ENCODE measurements at places on chromosomes 7 and 10.
A peak's percentile ranks its signal among the peaks of the same experiment; 100 is the strongest.

DNA sequence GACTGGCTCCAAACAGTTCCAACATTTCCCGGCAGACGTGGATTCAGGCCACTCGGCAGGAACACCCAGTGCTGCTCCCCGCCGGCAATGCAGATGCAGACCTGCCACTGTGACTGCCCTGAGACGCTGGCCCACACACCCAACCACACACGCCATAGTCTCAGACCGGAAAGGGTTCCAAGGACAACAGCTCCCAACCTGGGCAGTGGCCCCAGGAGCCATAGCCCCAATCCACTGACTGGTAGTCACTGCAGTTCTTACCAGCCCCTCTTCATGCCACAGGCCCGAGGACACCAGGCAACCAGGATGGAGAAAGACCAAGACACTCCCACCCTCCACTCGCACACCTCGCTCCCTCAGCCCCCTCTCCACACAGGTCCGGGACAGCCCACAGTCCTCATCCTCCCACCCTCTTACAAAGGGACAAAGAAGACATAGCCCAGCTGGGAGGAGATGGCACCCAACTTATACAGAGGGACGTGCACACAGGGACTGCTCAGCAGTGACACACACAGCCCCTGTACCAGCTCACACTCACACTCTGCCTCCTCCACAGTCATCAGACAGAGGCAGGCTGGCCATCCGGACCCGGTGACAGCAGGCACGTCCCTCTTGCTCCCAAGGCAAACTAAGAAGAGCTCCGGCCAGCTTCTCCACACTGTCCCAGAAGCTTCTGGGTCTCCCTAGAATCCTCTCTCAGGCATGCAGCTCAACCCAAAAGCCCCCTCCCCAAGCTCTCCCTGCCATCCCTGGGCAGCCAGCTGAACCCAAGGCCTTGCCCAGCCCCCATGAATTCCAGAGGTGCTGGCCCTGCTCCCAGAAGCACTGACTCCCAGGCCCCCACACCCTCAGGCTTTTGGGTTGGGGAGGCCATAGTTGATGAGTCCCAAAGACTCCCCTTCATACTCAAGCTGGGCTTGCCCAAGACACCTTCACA, 24.8 kb downstream of the KCNH2 start:
- no peak for DNase-seq

- no peak for DNase-seq
Measured at GRCh38 chr10:89783406-89783805, 82.0 kb downstream of the KIF20B start.

- DNase-seq: no peak
Measured at GRCh38 chr7:121874298-121874697, 1.3 kb downstream of the PTPRZ1 start.

DNA sequence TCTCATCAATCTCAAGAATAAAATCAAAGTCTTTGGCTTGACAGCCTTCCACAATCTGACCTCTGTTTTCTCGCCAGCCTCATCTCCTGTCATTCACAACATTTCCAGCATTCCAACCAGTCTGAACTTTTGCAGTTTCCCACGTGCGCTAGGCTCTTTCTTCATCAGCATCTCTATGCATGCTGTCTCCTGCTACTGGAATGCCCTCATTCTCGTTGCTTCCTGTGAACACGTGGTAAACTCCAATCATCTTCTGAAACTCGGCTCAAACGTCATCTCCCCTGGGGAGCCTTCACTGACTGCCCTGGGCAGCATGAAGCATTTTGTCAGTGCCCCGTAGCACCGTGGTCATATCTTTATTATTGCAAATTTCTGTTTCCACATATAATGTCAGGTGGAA, 12.2 kb upstream of the RSBN1L start:
- DNase-seq: peak; percentile 85

DNA sequence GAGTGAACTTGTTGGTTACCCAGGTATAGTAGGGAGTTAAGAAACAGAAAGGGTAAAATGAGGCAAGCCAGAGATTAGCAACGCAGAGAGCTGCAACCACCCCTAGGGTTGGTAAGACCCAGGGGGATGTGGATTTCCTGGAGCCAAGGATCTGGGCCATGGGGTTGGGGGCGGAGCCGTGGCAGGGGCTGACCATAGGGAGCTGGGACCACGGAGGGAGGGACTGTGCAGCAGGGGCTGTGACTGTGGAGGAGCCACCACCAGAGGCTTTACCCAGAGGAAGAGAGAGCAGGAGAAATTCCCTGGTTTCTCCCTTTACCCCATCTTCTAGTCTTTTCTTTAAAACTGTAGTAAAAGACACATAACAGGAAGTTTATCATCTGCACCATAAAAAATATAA, 58.6 kb upstream of the BAIAP2L1 start:
- DNase-seq: no peak

DNA sequence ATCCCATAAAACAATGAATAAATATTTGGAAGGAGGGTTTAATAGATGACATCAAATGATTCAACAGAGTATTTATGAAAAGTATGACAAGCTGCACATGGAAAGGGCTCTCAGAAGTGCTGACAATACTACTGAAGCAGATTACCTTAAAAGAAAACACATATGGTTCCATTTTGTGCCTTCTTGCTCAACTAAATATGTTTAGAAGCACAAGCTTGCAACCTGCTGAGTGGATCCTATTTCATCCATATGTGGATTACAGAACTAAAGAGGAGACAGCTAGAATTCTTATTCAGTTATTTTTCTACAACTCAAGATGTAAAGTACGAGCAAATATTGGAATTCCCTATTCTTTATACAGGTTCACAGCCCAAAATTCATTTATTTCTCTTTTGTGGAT, 340.6 kb downstream of the TFEC start:
- no peak for DNase-seq

DNA sequence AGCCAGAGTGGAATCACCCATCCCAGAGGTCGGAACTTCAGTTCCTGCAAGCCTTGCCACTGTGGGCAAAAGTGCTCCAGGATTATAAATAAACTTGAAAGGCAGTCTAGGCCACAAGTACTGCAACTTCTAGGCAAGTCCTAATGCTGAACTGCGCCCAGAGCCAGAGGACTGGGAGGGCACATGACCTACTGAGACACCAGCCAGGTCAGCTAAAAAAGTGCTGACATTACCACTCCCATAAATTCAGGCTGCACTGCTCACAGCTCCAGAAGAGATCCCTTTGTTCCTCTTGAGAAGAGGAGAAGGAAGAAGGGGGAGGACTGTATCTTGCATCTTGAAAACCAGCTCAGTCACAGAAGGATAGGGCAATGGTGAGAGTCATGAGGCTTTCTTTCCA, 1084.1 kb upstream of the PHF14 start:
- DNase-seq: peak; percentile 1

- DNase-seq: peak; percentile 81
Measured at GRCh38 chr7:130942211-130942964, 208.4 kb upstream of the KLF14 start.

- DNase-seq: no peak
Measured at GRCh38 chr7:2894118-2894940, 50.2 kb upstream of the GNA12 start.

GRCh38 chr7:79175374-79175773, 278.1 kb downstream of the MAGI2 start:
- no peak for DNase-seq

DNA sequence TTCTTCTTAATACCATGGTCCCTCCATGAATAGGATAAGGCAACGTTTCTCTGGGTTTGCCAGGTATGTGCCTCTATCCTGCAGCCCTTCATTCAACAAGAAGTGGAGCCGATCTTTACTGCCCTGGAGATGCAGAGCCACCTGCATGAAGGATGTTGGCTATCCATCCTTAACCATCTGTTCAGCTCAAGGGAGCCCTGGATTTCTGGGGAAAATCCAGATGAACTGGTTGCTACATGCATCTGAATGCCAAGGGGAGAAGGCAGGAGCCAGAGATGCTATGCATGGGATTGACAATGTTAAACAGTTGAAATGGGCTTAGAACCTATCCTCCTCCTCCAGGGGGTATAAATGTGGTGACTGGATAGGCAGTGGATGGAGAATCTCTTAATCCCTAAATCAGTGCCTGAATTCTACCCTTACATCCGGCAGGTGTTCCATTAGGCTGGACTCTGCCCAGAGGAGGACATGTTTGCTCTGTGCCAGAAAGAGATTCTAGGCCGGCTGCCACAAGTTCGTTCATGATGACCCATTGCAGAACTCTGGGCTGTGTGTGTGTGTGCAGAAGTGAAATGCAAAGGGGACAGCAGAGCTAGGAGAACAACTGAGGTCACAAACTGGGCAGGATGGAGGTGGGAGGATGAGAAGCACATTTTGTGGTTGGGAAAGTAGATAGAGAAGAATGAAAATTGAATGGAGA, 15.6 kb downstream of the CPED1 start:
- DNase-seq: no peak

- DNase-seq: no peak
Measured at GRCh38 chr7:2436341-2437104, 33.1 kb downstream of the CHST12 start.

DNA sequence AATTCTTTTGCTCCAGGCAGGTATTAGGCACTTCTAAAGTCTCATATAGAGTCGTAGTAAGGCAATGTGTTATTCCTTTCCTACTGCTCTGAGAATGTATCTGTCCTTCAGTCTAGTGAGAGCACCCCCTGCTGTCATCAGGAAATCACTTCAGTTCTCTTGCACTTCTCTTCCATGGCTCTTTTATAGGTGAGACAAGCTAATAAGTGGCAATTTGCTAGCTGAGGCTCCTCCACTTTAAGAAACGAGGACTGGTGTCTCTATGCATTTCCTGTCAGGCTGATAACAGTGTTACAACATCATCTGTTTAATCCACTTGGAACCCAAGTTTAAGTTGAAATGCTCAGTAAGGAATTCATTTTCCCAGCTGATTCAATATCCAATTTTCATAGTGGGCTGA, 350.6 kb downstream of the TFEC start:
- peak; percentile 41 for DNase-seq

DNA sequence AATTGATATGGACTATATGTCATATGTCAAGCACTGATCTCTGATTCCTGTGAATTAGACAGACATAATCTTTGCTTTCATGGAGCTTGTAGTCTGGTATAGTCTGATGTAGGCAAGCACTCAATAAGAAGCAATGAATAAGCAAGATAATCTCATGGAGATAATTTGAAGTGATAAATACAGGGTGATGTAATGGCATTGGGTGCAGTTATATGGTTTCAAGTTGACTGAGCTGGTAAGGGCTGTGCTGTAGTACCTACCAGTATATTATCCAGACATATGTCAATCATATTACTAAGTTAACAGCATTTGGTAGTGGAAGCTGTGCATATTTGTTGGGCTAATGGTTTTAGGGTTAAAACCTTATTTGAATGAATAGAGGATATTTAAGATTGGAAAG, 117.5 kb upstream of the PRPS1L1 start:
- DNase-seq: no peak

GRCh38 chr10:7272008-7272407, 138.8 kb downstream of the SFMBT2 start:
- no peak for DNase-seq

DNA sequence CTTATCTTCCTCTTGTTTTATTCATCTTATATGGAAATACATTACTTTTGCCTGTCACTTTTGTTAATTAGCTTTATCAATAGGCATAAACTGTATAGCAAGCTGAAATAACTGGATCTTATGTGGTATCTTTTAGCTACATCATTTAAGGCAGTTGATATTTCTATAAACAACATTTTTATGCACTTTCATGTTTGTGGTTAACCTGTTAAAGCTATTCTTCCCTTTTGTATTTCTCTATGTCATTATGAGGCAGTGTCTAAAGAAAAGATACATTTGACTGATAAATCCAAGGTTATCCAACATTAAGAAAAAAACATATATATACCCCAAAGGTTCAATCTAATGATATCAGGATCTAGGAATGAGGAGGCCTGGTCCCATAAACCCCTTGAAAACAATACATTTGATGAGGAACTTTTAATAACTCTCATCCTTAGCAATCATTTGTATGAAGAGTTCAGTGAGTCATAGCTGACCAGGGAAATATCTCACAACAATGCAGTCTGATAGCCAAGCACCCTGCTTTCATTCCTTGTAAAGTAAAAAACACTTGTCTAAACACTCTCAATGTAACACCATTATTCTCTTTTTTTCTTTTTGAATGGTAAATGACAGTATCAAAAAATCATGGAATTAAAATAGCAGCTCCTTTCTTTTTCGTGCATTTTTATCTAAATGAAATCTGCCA, 300.9 kb downstream of the NEBL start:
- no peak for DNase-seq

DNA sequence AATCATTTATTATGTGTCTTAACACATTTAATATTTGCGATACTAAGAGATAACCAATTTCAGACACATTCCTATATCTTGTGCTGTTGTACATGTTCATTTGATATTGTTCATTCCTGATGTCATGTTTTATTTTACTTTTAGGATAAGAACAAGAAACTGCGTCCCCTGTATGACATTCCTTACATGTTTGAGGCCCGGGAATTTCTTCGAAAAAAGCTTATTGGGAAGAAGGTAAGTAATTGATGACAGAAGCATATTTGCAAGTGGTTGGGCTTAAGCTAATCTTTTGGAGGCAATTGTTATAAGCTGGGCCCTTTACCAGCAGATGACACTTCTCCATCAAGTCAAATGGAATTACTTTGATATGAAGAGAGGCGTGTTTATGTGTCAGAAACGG, 155.3 kb downstream of the SND1 start:
- no peak for DNase-seq

GRCh38 chr10:652233-652632, 37.2 kb downstream of the DIP2C start:
- no peak for DNase-seq

GRCh38 chr7:32427769-32428291, 62.4 kb downstream of the LSM5 start:
- peak; percentile 79 for DNase-seq

DNA sequence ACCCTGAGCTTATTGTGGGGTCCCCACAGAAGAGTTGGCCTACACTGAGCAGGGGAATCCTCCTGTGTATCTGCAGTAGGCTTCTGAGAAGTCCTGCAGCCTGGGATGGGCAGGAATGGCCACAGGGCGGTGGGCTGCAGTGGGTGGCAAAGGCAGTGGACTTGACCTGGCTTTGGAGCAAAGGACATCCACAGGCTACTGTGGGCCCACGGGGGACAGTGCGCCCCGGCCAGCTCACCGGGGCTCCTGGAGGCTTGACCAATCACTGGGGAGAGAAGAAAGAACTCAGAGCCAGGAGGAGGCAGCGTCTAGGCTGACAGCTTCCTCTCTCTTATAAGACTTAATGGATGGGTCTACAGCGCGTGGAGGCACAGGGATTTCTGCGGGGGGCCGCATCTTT, 488.8 kb upstream of the MGMT start:
- no peak for DNase-seq

Data from COLO829 (cell line).